ENCODE measurements at places on chromosomes 7 and 10. TPM values are rescaled to one million over a fixed set of nuclear protein-coding genes. Genes with fewer than 3 reads are reported as not detected.

DNA sequence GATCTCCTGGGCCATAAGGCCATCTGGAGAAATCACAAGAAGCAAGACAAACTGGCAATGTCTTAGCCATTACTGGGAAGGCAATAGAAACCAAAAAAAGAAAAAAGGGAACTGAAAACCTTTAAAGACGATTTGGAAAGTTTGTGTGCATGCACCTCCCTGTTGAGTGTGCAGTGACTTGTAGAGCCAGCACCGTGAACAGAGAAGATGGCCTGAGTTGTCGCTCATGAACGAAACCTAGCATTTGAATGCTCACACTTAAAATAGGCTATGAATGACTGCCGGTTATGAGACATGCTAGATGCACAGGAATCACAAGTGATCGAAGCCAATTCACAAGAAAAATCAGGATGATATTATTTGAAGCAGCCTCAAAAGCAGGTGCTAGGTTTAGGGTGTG is 151.3 kb upstream of the ADO start:
- no peaks in the 10 kb centered on the region for H3K36me3 ChIP-seq
- no peaks in the 10 kb centered on the region for H3K4me1 ChIP-seq
- no peak for DNase-seq
- H3K27me3 ChIP-seq, result no peaks in the 10 kb centered on the region
- no peak overlapping the region for H3K27ac ChIP-seq
- no peak overlapping the region for H3K4me3 ChIP-seq

- H3K27ac ChIP-seq, result no peak overlapping the region
- no peaks in the 10 kb centered on the region for H3K27me3 ChIP-seq
- DNase-seq, result no peak
- no peak overlapping the region for H3K4me3 ChIP-seq
These were observed 142.9 kb downstream of the SKAP2 start for GRCh38 chr7:26721450-26721849.

DNA sequence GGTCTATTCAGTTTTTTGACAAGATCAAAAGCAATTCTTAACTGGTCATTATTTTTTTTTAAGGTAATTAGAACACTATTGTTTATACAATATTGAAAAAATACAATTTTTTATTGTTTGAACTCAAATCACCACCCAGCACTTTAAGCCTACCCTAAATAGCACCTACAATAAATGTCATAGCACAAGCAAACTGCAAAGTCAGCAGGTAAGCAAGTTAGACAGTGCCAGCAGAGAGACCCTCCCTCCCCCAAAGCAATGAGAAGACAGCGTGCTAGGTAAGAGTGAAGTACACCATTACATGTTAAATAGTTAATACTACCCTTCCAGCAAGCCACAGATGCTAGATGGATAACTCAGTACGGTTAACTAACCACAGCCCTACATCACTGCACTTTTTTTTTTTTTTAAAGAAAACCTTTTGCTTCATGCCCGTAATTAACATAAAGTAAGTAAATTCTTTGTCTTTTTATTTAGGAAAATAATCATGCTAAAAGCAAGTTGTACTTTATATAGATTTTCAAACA is 120.0 kb downstream of the UBE2H start:
- peaks cover 4% of the 10 kb centered on the region for H3K4me1 ChIP-seq
- peaks cover 42% of the 10 kb centered on the region for H3K36me3 ChIP-seq
- no peaks in the 10 kb centered on the region for H3K27me3 ChIP-seq

Gene HPS1
- total RNA-seq, result 88.5 TPM

DNA sequence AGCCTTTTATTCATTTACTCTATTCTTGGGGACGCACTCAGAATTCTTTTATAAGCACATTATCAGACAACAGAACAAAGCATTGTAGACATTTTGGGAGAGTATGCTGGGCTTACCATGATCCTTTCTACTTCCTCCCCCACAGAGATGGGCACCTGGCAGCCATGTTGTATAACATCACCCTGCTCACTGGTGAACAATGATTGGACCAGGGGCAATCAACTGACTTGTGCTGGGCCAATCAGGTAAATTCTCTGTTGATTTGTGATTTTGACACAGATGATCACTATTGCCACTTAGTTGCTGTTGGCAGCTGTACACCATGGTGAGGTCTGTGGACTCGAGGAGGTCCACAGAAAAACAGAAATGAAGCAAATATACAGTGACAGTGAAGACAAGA is 43.7 kb downstream of the WNT2 start:
- H3K27ac ChIP-seq, result no peak overlapping the region
- no peaks in the 10 kb centered on the region for H3K27me3 ChIP-seq
- no peak overlapping the region for H3K4me3 ChIP-seq
- DNase-seq, result no peak
- H3K36me3 ChIP-seq, result no peaks in the 10 kb centered on the region

- DNase-seq, result no peak
- H3K27ac ChIP-seq, result no peak overlapping the region
- H3K36me3 ChIP-seq, result no peaks in the 10 kb centered on the region
- no peak overlapping the region for H3K4me3 ChIP-seq
- peaks cover 8% of the 10 kb centered on the region for H3K27me3 ChIP-seq
These were observed 61.7 kb upstream of the TES start for GRCh38 chr7:116148626-116149025.

DNA sequence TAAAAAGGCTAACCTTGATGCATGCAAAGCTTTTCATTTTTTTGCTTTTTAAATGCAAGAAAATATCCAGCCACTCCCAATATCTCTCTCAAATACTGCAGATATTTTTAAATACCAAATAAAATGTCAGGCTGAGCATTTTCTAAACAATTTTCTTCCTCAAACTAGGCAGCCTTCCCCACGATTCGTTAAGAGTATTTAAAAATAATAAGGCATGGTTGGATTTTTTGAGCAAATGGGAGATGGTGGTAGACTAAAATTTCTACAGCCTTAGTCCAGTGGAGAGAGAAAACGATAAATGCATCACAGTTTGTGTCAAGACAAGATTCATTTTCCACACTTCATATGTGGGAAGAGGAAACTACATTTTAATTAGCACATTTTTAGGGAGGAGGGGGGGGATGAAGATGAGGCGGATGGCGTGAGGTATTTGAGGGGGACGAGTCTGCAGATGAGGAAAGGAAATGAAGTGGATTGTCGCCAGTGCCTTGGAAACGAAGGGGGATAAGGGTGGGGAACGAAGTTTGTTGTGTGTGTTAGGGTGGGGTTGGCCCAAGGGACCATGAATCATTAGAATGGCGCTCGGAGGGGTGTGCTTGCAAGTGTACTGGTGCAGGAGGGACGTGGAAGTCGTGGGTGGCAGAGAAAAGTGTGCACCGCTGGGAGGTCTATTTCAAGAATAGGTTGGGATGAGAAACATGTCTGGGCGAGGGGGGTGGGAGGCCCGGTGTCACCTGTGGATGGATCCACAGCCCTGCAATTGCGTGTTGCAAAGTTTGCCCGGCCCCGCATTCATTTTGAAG is 1.2 kb upstream of the ADD3 start:
- no peaks in the 10 kb centered on the region for H3K36me3 ChIP-seq
- H3K27me3 ChIP-seq, result no peaks in the 10 kb centered on the region
- H3K27ac ChIP-seq, result peak overlapping the region; percentile 90
- no peak overlapping the region for H3K4me3 ChIP-seq
- H3K4me1 ChIP-seq, result peaks cover 26% of the 10 kb centered on the region

Gene ADAMTS14
- not detected for total RNA-seq

- DNase-seq, result no peak
- no peak overlapping the region for H3K4me3 ChIP-seq
- H3K36me3 ChIP-seq, result no peaks in the 10 kb centered on the region
These were observed 102.8 kb upstream of the RET start for GRCh38 chr10:42973870-42974692.

GRCh38 chr10:104113376-104113956 is 8.5 kb upstream of the SFR1 start:
- H3K4me3 ChIP-seq, result no peak overlapping the region
- no peak for DNase-seq

DNA sequence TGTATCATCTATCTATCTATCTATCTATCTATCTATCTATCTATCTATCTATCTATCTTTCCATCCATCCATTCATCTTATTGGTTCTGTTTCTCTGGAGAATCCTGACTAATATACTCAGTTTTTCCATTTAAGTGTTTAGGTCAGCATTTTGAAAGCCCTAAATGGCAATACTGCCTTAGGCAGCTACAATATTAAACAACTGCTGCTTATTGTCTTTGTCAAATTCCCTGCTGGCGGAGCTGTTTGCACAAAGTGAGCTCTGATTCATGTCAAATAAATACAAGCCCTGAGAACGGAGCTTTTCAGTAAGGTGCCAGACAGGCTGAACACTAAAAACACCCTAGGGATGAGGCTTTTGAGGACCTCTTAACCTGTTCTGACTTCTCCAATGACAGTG is 7.1 kb upstream of the KLHL7 start:
- DNase-seq, result no peak
- no peak overlapping the region for H3K27ac ChIP-seq
- H3K4me3 ChIP-seq, result no peak overlapping the region

DNA sequence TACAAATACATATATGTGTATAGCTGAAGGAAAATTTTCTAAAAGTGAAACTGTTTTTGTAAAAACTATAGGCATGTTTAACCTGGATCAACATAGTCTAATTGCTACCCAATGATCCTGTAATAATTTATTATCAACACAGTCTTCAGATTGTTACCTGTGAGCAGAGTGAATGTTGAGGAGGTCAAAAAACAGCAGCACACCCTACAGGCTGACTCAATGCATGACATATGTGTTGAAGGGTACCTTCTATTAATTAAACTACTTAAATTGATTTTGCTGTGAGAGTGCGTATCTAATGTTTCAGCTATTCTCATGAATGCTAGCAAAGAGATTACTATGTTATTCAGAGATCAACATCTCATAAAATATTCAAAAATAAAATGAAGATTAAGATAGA is 411.4 kb downstream of the TNS3 start:
- no peak overlapping the region for H3K4me3 ChIP-seq
- no peaks in the 10 kb centered on the region for H3K36me3 ChIP-seq
- H3K4me1 ChIP-seq, result no peaks in the 10 kb centered on the region
- no peak overlapping the region for H3K27ac ChIP-seq
- H3K27me3 ChIP-seq, result no peaks in the 10 kb centered on the region
- no peak for DNase-seq

Gene DNA2
- total RNA-seq, result 6.9 TPM

Gene PPP1R17
- not detected for total RNA-seq

GRCh38 chr10:78769526-78769925 is 299.2 kb upstream of the ZMIZ1 start:
- H3K27ac ChIP-seq, result no peak overlapping the region
- H3K4me3 ChIP-seq, result no peak overlapping the region
- H3K4me1 ChIP-seq, result no peaks in the 10 kb centered on the region
- H3K36me3 ChIP-seq, result no peaks in the 10 kb centered on the region
- DNase-seq, result no peak

Gene BTBD16
- not detected for total RNA-seq

DNA sequence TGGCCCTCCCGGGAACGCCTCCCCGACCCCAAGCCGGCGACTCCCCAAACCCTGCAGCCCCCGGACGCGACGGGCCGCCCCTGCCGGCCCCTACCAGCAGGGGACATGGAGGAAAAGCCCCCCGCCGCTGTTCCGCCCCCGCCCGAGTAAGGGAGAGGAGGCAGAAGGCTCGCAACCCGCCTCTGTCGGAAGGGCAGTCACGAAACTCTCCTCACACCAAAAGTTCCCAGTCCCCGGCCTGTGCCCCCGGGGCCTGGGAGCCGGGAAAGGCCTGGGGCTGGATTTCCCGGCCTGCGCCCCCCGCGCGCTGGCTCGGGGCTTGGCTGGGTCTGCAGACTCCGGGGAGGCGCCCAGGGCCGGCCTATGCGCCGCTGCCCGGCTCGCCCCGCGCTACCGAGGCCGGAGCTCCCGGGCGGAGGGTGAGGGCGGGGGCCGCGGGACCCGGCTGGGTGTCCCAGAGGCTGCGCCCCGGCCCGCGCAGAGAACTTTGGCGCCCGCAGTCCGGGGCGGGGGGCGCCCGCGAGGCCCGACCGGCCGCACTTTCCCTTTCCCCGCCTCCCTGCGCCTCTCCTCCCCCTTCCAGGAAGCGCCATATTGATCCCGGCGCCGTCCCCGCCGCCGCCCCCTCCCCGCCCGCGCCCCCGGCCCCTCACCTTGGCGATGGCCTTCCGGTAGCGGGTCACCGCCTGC is 728 bp downstream of the PARD3 start:
- no peak overlapping the region for H3K27ac ChIP-seq
- DNase-seq, result no peak
- no peaks in the 10 kb centered on the region for H3K36me3 ChIP-seq
- no peak overlapping the region for H3K4me3 ChIP-seq

DNA sequence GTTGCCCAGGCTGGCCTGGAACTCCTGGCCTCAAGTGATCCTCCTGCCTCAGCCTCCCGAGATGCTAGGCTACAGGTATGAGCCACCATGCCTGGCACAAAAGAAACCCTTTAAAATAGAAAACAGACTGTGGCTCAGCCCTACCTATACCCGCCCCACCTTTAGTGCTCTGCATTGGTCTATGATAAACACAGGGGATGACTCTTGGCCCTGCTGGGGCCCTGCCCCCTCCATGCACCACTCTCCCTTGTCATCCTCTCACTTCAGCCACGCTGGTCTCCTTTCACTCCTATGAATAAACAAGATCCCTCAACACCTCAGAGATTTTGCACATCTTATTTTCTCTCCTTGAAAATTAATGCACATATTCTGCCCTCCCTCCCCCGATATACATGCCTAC is 251.4 kb upstream of the KLF14 start:
- H3K27me3 ChIP-seq, result no peaks in the 10 kb centered on the region
- peak overlapping the region; percentile 85 for H3K27ac ChIP-seq
- peak overlapping the region; percentile 46 for H3K4me3 ChIP-seq
- H3K36me3 ChIP-seq, result peaks cover 43% of the 10 kb centered on the region
- DNase-seq, result no peak

DNA sequence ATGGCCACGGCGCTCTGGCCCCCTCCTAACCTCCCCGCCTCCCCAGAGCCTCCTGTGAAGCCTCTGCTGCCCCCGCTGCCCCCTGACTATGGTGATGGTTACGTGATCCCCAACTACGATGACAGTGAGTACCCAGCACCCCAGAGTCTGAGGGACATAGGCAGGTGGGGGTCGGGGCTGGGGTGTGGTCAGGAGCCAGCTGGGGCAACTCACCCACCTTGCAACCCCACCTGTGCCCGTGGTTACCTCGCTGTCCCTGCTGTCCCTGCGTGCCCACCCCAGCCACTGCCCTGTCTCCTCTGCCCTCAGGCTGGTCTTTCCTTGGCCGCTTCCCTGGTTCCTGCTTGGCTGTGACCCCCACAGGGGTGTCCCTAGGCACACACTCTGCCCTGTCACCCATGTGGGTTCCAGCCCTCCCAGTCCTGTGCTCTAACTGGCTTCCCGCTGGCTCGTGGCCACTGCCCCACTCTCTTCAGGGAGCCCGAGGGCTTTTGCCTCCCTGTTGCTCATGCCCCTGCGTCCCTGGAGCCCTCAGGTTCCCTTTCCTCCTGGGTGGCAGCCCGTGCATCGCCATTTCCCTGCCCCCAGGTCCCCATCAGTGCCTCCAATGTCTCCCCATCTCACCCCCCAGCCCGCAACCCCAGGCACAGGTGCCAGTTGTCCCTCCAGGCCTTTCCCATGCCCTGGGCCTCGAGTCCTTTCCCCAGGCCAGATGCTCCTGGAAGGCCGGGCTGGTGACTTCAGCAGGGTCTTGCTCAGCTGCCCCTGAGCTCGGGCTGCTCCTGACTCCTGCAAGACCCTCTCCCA is 4.0 kb downstream of the AEBP1 start:
- peaks cover 3% of the 10 kb centered on the region for H3K27me3 ChIP-seq
- H3K4me1 ChIP-seq, result peaks cover 10% of the 10 kb centered on the region
- no peak for DNase-seq
- no peak overlapping the region for H3K27ac ChIP-seq

GRCh38 chr10:110898391-110898790 is 20.6 kb downstream of the BBIP1 start:
- peaks cover 85% of the 10 kb centered on the region for H3K36me3 ChIP-seq
- DNase-seq, result no peak
- no peak overlapping the region for H3K4me3 ChIP-seq
- no peaks in the 10 kb centered on the region for H3K27me3 ChIP-seq
- H3K4me1 ChIP-seq, result peaks cover 3% of the 10 kb centered on the region
- H3K27ac ChIP-seq, result no peak overlapping the region

Measured in CD4-positive, CD25-positive, alpha-beta regulatory T cell (primary cell).